Ascending aorta (tissue), 2 donors: ENCODE measurements at places on chromosomes 7 and 10. TPM values are rescaled to one million over a fixed set of nuclear protein-coding genes. Genes with fewer than 3 reads are reported as not detected.

GRCh38 chr7:93895859-93896600, 5.5 kb upstream of the TFPI2 start:
- H3K4me1 ChIP-seq = no peaks in the 10 kb centered on the region
- H3K4me3 ChIP-seq = no peak overlapping the region
- DNase-seq = no peak
- H3K27me3 ChIP-seq = no peaks in the 10 kb centered on the region
- H3K27ac ChIP-seq = no peak overlapping the region

- DNase-seq = no peak
- no peak overlapping the region for H3K4me3 ChIP-seq
- no peaks in the 10 kb centered on the region for H3K36me3 ChIP-seq
- no peak overlapping the region for H3K27ac ChIP-seq
- peaks cover 2% of the 10 kb centered on the region for H3K4me1 ChIP-seq
These were observed 333.7 kb downstream of the GFRA1 start for GRCh38 chr10:115939101-115939854.

NRG3 gene
- 1.6 TPM for total RNA-seq

DNA sequence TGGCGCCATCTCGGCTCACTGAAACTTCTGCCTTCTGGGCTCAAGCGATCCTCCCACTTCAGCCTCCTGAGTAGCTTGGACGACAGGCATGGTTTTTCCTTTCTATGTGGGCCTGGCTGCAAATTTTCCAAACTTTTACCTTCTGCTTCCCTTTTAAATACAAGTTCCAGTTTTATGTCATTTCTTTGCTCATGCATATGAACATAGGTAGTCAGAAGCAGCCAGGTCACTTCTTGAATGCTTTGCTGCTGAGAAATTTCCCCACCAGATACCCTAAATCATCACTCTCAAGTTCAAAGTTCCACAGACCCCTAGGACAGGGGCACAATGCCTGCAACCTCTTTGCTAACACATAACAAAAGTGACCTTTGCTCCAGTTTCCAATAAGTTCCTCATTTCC, 21.6 kb upstream of the RPEL1 start:
- no peak overlapping the region for H3K4me3 ChIP-seq
- no peak overlapping the region for H3K27ac ChIP-seq
- H3K36me3 ChIP-seq = no peaks in the 10 kb centered on the region
- peaks cover 10% of the 10 kb centered on the region for H3K4me1 ChIP-seq
- H3K27me3 ChIP-seq = no peaks in the 10 kb centered on the region

NPVF gene
- total RNA-seq = not detected

ZNF138 gene
- 2.0 TPM for total RNA-seq

DNA sequence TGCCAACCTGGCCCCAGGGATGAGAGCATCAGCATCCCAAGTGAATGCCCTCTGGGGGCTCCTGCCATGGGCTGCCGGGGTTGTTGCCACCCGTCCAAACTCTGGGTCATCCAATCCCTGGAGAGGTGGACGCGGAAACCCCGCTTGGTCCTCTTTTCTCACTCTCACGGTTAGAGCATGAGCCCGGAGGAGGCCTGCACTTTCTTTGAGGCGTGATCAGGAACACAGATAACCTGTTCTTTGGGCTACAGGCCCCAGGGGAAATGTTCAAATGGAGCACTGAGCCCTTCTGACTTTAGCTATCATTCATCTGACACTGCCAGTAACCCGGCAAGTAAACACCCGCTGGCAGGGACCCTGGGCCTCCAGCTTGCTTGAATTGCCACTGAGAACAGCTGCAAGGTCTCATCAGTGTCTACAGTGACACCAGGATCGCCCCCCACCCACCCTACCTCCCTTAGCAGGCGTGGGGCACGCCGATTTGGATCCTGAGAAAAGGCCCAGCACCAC, 29.4 kb upstream of the SLF2 start:
- H3K27me3 ChIP-seq = no peaks in the 10 kb centered on the region
- H3K4me1 ChIP-seq = peaks cover 3% of the 10 kb centered on the region
- DNase-seq = no peak
- H3K36me3 ChIP-seq = no peaks in the 10 kb centered on the region

BICC1 gene
- 9.3 TPM for total RNA-seq

MRLN gene
- not detected for total RNA-seq
